Fibroblast of skin of abdomen (primary cell): ENCODE measurements at places on chromosomes 7 and 10.

- DNase-seq: no peak
These were observed 48.1 kb upstream of the GATA3 start for GRCh38 chr10:8006274-8006999.

GRCh38 chr10:107749235-107749634 lies 584.7 kb upstream of the SORCS1 start:
- no peak for DNase-seq

DNA sequence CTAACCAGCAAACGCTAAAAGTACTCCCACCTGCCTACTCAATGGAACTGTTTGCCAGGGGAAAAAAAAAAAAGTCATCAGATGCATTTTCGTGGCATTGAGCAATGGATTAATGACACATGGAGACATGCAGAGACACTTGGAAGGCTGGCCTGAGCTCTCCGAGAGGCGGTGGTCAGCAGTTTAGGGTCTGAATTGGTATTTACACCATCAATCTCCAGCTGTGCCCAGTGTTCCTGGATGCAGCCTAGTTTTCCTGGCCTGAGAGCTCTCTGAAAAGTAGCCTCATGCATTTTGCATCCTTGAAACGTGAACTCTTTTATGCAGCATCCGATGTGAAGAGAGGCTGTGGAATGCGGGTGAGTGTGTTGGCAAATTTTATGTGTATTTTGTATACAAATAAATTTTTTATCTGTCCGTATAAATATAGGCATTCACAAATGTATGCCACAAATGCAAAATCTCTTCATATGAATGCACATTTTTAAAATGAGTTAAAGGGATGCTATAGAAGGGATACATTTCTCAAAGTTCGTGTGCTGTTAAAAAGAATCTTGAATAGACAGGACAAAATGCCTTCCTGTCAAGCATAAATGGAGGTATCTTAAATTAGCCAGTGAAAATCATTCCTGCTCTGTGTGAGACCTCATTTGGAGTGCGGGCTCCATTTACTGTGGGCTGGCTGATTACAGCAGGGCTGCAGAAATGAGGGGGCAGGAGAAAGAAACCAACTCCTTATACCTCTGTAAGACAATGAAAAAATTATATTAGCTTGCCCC lies 137.7 kb upstream of the PFKP start:
- DNase-seq: no peak

- DNase-seq: peak; percentile 50
These were observed 365.2 kb upstream of the MEOX2 start for GRCh38 chr7:16051561-16052255.

DNA sequence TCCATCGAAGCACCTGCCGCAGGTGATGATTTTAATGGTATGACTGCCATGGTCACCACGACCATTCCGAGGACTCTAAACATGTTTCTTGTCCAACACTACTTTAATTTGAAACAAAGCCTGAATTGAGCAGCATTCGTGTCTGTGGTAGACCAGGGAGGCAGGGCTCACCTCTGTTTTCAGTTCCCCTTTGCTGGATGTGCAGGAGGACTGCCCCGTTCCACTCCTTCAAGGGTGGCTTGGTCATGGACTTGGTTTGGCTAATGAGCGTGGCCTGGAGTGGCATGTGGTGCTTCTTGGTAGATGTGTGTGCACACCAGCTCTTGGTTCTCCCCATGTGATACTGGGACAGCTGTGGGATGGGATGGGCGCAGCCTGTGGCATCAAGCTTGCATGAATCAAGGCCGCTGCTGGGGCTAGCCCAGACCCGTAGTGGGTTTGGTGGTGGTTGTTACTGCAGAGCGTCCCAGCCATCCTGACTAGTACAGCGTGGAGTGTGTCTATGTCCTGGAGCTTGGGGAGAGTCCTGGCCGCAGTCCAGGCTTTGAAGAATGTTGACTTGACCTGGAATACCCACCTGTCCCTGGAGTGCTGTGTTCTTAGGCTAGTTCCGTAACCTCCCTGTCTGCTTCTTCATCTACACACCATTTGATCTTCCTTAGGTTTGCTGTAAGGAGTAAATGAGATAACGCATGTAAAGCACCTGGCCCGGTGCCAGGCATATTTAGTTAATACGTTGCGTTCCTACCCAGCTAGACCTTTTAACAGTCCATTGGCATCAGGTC lies 34.8 kb downstream of the MGMT start:
- DNase-seq: no peak

DNA sequence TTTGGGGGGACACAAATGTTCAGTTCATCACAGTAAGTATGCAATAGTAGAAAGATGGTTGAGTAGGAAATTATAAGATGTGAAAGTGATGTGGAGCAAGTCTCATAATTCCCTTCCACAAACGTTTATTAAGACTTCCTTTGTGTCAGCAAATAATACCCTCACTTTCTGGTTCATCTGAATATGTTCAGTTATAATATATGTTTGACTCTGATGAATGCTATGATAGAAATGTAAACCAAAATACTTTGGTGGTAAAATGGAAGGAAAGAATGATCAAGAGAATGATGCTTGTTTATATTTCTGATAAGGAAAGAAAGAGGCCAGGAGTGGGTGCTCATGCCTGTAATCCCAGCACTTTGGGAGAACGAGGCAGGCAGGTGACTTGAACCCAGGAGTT lies 111.7 kb upstream of the PLXDC2 start:
- DNase-seq: peak; percentile 10

DNA sequence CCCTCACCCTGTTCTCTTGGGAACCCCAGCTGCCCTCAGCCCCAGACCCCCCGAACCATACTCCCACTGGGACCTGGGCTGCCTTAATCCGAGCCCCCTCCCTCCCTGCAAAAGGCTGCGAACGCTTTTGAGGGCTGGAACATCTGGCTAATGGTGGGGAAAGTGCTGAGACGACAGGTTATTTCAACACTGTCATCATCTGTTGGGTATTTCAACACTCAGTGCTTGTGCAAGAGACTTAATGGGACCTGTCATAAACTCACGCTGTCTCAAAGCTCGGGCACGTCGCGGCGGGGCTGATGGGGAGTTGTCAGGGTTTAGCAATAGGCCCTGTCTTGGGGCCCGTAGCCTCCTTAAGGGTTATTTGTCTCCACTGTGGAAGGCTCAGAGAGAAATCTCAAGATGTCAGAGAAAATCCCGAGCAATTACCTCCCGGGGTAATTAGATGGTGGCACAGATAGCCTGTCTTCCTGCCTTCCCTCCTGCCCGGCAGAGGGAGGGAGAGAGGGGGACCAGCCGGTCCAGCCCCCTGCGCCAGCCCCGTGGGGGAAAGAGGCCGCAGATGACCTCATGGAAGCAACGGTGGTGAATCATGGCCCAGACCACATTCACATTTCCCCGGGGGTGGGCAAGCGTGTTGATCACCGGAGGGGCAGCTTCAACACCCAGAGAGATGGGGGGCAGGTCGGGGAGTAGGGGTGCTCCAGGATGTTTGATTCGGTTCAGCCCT lies 88.7 kb upstream of the MYL10 start:
- DNase-seq: peak; percentile 77

GRCh38 chr10:34535872-34536271 lies 279.2 kb downstream of the PARD3 start:
- DNase-seq: no peak

- no peak for DNase-seq
These were observed 34.2 kb downstream of the ADRB1 start for GRCh38 chr10:114077815-114078219.

DNA sequence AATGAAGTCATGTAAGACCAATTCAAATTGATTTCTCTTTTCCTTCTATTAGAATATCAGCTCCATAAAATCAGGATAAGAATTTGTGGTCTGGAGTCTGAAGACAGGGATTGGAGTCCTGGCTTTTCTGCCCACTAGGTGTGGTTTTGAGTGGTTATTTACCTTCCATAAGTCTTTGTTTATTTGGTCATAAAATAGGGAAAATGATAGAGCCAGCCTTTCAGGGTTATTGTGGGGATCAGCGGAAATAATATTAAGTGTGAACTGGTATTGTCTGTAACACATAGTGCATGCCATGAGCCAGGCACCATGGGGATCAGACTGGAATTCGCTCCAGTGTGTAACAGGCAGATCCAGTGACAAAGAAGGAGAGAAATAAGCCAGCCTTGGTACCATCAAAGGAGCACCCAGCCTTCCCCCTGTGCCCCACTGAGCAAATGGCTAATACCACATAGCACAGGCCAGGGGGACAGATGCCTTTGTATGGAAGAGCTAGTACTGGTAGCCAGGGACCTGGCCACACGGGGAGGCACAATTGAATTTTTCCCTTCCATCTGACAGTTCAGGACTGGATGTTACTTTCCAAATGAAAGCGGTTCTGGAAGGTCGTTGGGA lies 509.7 kb upstream of the PODXL start:
- DNase-seq: no peak

GRCh38 chr10:93580828-93581227 lies 14.4 kb downstream of the FFAR4 start:
- peak; percentile 14 for DNase-seq

DNA sequence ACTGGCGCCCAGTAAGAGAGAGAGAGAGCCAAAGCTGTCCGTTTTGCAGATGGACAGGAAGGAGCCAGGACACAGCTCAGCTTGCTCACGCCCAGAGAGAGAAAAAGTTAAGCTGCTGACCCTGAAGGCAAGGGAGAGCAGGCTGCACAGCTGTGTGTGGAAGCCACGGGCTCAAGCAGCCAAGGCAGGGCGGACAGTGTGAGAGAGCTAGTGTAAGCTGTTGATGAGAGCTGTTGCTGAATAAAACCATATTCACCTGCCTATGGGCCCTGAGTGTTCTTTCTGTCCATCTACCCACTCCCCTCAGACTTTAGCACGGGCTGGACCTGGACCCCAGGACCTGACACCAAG lies 5.4 kb downstream of the INMT start:
- DNase-seq: no peak

- peak; percentile 91 for DNase-seq
These were observed at the start of gene CCSER2 for GRCh38 chr10:84328418-84329195. Gene CCSER2 (plus strand): TSS chr10:84328589. CDS start chr10:84371053, 42,464 bp downstream.

GRCh38 chr10:14162629-14163344 lies 167.9 kb downstream of the FRMD4A start:
- DNase-seq: no peak

DNA sequence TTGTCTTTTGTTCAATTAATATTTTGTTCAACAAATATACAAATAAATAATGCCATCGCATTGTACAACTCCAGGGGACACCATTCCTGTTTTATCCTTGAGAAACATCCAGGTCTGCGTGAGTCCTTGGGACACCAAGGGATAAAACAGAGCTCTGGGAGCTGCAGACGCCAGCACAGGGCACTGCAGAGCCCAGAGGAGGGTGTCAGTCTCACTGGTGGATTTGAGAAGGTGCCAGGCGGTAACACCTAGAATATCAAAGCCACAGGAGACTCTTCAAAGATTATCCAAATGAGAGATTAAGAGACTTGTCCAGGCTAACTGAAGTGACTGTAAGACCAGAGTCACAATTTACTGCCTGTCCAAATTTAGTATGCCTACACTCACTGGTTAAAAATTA lies 55.3 kb downstream of the TEX36 start:
- no peak for DNase-seq

GRCh38 chr7:158312789-158313188 lies 274.8 kb downstream of the PTPRN2 start:
- no peak for DNase-seq

GRCh38 chr7:151023232-151023631 lies 1.1 kb downstream of the ATG9B start:
- DNase-seq: no peak

GRCh38 chr7:22418251-22419046 lies 61.5 kb upstream of the RAPGEF5 start:
- no peak for DNase-seq

GRCh38 chr10:115861455-115861854 lies 411.6 kb downstream of the GFRA1 start:
- DNase-seq: no peak

GRCh38 chr7:1741751-1742554 lies 71.9 kb downstream of the ELFN1 start:
- no peak for DNase-seq

GRCh38 chr7:63077841-63078240 lies 920.8 kb upstream of the ZNF722 start:
- no peak for DNase-seq

- DNase-seq: no peak
These were observed 790 bp downstream of the ADAM22 start for GRCh38 chr7:87934699-87935383.

- no peak for DNase-seq
These were observed 130.8 kb downstream of the DNAJB6 start for GRCh38 chr7:157467496-157468212.

GRCh38 chr7:102223184-102223583 lies 63.5 kb upstream of the SH2B2 start:
- no peak for DNase-seq

GRCh38 chr10:99623919-99624318 lies 3.7 kb upstream of the SLC25A28 start:
- no peak for DNase-seq

DNA sequence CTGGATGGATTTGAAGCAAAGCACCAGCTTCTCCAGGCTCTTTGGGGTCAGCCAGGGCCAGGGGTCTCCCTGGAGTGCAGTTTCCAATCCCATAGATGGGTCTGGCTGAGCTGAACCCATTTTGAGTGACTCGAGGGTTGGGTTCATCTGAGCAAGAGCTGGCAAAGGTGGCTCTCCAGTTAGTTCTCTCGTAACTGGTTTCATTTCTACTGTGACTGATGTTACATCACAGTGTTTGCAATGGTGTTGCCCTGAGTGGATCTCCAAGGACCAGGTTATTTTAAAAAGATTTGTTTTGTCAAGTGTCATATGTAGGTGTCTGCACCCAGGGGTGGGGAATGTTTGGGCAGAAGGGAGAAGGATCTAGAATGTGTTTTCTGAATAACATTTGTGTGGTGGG lies 14.2 kb downstream of the LEP start:
- no peak for DNase-seq

- DNase-seq: peak; percentile 78
These were observed 328 bp downstream of the ESYT2 start for GRCh38 chr7:158829021-158829341.

GRCh38 chr7:134527979-134528371 lies 608 bp downstream of the AKR1B10 start:
- DNase-seq: peak; percentile 65

DNA sequence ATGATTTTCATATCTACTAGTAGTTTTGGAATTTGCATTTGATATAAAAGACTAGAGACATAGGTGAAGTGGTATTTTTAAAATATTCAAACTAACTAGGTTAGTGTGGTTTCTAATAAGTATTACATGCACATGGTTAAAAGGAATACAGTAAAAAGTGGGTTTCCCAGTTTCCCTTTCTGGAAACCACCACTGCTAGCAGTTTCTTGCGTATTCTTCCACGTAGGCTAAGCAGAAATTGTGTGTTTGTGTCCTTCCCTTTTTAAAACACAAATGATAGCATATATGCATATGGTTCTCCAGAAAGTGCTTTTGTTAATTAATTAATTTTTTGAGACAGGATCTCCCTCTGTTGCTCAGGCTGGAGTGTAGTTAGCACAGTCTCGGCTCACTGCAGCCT lies 15.4 kb downstream of the NRF1 start:
- no peak for DNase-seq

DNA sequence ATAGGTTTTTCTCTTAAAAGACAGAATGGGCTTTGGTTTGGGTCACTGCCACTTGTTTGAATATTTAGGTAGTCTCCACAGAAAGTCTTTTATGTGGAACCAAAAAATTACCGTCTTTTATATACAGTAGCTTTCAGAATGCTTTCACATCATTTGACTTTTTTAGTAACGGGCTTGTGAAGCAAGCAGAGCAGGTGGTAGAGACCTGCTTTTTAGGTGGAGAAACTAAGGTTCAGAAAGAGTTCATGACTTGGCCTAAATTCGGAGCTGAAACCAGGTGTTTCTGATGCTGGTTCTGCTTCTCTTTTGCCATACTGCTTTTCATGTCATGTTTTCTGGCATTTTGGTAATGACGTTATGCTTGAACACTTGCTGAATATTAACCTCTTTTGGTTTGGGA lies 36.3 kb downstream of the GARS1 start:
- DNase-seq: no peak
